Stimulated activated CD8-positive, alpha-beta memory T cell treated with anti-CD3 and anti-CD28 coated beads, Interleukin-4, amount 100 ng/mL, for 48 hours (primary cell): ENCODE measurements at places on chromosomes 11 and 22.

DNA sequence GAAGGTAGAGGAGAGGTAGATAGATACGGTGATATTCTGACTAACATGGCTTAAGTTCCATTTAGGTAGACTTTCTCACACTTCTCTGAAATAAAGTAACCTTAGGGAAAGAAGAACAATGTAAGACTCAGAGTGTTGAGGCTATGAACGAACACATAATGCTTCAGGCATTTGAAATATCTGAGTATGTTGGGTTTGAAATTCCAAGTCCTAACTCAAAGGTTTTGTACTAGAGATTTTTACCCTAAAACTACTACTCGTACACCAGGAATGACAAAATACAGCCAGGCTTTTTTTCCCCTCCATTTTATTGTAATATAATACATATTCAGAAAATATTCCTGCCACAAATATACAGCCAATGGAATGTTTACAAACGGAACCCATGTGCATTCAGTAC lies 592.6 kb downstream of the ETS1 start:
- DNase-seq: no peak

DNA sequence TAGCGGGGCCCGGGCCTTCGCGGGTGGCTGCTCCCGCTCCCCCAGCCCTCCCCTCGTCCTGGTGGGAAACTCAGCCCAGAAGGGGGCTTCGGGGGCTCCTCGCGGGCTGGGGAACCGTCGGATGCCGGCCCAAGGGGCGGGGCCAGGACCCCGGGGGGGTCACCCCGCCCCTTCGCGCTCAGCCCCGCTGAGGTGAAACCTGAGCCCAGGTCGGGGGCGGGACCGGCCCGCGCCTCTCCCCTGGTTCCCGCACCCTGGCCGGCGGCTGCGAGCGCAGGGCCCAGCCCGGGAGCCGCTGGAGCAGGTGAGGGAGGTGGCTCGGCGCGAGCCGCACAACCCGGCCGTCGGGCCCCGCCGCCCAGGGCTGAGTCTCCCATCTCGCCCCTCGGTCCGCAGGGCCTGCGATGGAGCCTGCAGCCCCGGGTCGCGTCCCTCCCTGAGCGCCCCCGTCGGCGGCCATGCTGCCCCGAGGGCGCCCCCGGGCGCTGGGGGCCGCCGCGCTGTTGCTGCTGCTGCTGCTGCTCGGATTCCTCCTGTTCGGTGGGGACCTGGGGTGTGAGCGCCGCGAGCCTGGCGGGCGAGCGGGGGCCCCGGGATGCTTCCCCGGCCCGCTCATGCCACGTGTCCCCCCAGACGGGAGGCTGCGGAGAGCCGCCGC lies at the start of gene LARGE2:
Gene LARGE2, plus strand, starts transcription at position 232 of the 658 bp plus-strand sequence. Its CDS starts 227 bp downstream, at position 459.
- DNase-seq: no peak

GRCh38 chr11:59641156-59641555 lies 25.6 kb upstream of the OSBP start:
- no peak for DNase-seq

- DNase-seq: no peak
These were observed 1.1 kb upstream of the BIRC2 start for GRCh38 chr11:102345904-102346303.

DNA sequence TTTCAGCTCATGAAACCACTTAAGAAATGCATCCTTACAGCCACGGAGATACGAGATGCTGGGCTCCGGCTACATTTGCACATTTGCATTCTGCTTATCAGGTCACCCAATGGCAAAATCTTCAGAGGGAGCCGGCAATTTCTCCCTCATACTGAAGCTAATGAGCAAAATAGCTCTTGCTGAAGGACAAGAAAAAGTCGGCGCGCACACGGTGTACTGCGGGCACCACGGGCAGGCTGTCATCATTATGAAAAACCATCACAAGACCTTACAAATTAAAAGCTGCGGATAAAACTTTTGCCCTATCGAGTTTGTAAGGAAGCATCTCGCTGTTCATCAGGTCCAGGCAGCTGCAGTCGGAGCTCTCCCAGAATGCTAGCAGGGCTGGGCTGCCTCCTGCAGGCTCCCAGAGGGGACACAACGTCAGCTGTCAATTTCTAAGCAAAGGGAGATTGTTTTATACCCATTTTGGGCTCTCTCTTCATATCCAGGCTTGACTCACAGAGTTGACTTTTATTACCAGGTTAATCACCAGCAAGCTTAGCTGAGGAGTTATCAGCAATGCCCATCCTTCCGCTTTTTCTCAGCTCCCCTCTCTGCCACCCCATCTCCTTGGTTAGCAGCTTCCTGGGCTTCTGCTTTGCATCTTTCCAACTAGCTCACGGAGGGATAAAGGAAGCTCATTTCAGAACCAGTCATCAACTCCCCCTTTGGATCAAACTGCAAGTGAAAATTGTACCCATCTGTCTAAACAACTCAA lies 375.1 kb downstream of the OPCML start:
- no peak for DNase-seq

- DNase-seq: no peak
These were observed 31.2 kb downstream of the TREH start for GRCh38 chr11:118648291-118648690.

- no peak for DNase-seq
These were observed 390.0 kb upstream of the CNTN5 start for GRCh38 chr11:98630736-98631135.

DNA sequence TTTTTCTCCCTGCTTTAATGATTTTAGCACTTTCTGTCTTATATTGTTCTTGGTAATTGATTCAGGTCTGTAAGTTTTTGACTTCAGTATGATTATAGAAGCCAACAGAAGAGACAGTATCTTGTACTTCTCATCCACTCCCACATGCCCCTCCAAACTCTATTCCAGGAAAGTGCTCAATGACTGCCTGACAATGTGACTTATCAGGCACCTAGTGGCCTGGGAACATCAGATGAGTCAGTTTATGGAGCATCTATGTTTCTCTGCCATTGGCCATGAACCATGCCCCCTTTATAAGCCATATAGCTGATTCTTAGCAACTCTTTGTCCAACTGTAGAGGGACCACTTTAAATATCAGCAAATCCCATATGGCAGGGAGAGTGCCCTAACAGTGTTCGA lies 179.2 kb upstream of the MTMR2 start:
- DNase-seq: no peak

DNA sequence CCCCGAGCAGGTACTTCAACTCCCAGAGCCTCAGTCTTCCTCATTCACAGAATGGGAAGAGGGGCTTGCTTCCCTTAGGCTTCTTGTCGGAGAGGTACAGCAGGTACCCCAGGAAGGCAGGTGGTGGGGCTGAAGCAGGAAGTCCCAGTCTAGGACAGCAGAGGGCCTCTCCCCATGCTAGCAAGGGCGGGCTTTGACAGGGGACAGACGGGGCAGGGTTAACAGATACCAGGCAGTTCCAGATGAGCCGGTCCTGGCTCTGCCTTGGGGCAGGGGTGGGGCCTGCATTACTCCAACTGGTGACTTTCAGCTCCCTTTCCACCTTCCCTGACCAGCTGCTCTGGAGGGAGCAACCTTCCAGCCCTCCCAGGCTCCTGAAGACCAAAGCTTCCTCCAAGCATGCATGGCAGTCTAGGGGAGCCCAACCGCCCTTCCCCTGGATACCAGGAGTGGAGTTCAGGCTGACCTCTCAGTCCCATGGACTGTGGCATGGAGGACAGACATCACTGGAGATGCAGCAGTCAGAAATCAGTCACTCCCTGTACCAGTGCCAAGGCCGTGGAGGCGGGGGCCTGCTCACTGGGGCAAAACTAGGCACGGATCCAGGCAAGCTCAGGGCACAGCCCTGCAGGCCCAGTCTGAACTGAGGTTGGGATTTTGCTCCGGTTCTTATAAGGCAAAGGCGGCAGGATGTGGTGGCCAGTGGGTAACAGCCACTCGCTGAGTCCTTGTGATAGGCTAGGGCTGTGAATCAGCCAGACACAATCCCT lies 60.5 kb downstream of the NAT10 start:
- DNase-seq: no peak

- no peak for DNase-seq
These were observed 35.4 kb downstream of the NXPE2 start for GRCh38 chr11:114713756-114714155.

- no peak for DNase-seq
These were observed 32.6 kb downstream of the SHANK3 start for GRCh38 chr22:50705219-50705691.

- no peak for DNase-seq
These were observed 10.8 kb upstream of the SNX32 start for GRCh38 chr11:65822776-65823528.

- no peak for DNase-seq
These were observed 1.1 kb upstream of the MRGPRX4 start for GRCh38 chr11:18171377-18172000.

- DNase-seq: no peak
These were observed 1.7 kb upstream of the TXNRD2 start for GRCh38 chr22:19943082-19944026.

GRCh38 chr11:19557720-19558140 lies 154.9 kb upstream of the NAV2 start:
- DNase-seq: peak; percentile 88

GRCh38 chr11:819129-819931 lies 616 bp downstream of the PNPLA2 start:
- DNase-seq: peak; percentile 93

DNA sequence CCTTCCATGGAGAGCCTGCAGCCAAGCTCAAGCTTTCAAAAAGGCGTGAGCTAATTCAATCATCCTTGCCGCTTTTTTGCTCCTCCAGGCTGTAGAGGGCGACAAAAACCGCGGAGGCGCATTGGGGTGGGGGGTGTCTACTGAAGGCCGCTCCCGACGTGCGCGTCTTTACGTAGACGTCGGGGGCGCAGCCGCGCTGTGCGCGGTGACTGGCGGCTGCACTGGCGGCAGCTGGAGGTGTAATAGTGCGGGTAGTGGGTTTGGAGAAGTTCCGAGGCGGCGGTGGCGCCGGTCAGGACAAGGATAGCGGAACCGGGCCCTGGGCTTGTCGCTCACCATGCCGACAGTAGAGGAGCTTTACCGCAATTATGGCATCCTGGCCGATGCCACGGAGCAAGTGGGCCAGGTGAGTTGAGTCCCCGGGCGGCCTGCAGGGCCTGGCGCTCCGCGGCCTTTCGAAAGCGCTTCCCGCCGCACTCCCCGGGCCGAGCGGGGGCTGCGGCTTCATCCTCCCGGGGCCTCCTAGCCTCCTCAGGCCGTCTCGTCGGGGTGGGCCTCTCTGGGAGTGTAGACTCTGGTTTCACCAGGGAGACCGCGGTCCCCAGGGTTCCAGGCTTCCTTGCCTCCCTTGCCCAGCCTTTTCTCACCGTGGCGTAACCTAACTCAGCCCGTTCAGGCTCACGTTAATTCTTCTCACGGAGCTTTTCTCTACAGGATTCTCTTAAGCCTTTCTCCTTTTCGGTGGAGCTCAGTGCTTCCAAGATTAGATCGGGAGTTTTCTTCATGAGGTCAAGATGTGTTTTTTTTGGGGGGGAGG lies at the start of gene API5:
Gene API5, plus strand, starts transcription at position 206 of the 817 bp plus-strand sequence. Its CDS starts 132 bp downstream, at position 338.
- peak; percentile 94 for DNase-seq

DNA sequence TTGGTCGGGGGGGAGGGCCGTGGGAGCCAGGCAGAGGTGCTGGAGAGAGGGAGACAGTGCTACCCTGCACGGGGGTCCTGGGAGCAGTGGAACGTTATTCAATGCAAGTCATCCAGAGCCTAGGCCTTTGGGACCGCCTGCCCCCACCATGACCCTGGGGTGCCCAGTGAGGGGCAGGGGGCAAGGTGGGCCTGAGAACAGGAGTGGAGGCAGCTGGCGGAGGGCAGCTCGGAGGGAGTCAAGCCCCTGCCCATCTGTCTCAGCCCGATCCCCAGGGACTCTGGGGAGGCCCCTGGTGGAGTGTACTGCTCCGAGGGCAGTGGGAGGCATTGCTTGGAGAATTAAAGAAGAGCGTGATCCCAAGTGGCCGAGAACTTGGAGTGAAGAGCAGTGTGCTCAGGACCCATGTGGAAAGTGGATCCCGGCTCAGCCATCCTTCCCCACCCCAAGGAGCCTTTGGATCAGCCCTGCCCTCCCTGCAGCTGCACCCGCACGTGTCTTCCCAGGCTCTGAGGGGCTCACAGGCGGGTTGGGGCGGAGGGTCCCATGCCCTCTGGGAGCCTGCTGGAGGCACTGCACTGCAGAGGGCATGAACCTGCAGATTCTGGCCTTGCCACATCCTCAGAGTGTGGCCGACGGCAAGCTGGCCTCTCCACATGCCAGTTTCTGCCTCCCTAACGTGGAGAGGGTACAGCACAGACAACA lies 34.0 kb upstream of the SMIM38 start:
- no peak for DNase-seq

DNA sequence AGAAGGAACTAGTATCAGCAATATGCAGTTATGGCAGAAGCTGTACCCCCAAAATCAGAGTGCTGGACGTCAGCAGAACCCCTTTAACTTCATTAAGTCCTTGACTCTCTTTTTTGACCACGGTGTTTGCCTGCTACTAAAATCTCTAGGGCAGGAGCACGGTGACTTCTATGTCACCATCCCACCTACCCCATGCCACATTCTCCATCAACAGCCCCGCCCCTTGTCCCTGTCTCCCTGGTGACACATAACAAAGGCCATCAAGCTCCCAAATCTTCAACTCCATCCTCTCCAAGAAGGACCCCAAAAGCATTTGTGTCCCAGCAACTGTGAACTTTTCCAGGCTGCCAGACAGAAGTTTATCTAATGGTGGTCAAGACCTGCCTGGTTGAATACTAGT lies 894 bp downstream of the ADA2 start:
- no peak for DNase-seq

- DNase-seq: no peak
These were observed 452 bp upstream of the ATXN10 start for GRCh38 chr22:45670981-45671782.

- DNase-seq: no peak
These were observed 229.6 kb downstream of the SWAP70 start for GRCh38 chr11:9893474-9893873.

- DNase-seq: no peak
These were observed 18.2 kb downstream of the ST14 start for GRCh38 chr11:130177782-130178181.

- no peak for DNase-seq
These were observed 15.2 kb upstream of the EIF3D start for GRCh38 chr22:36544107-36544620.

GRCh38 chr11:70306586-70307033 lies 36.1 kb downstream of the PPFIA1 start:
- DNase-seq: no peak

- no peak for DNase-seq
These were observed 14.7 kb downstream of the SSH3 start for GRCh38 chr11:67317888-67318555.

- peak; percentile 87 for DNase-seq
These were observed 925 bp upstream of the KCNJ11 start for GRCh38 chr11:17389211-17389956.

GRCh38 chr11:47961383-47961782 lies 19.0 kb upstream of the PTPRJ start:
- no peak for DNase-seq

DNA sequence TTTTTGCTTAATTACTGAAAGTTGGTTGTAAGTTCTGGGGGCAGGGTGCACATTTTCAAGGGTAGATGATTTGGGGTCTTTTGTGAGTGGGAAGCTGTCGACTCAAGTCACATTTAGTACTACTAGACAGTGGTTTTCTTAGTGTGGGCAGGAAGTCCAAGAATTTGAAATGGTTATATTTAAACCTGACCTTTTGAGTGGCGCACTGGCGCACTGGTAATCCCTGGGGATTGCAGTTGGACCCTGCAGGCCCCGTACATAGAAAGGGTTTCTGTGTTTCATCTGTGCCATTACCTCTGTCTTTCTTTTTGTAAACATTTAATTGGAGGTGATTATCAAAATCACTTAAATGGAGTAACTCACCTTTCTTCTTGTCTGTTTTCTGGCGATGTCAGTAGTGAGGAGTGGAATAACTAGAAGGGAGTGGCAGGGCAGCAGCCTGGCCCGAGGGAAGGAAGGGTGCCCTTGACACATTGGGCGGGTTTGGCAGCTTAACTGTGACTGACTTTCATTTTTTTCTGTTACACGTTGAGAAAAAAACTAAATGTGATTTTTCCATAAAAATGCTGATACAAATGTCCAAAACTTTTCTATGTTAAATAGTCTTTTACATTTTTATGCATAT lies 101.8 kb upstream of the GAL start:
- DNase-seq: no peak
